ENCODE measurements at places on chromosomes 3 and 15. TPM values are rescaled to one million over a fixed set of nuclear protein-coding genes. Genes with fewer than 3 reads are reported as not detected.

CCDC80 gene
- total RNA-seq: 29.7 TPM

DBR1 gene
- 14.8 TPM for total RNA-seq

GOLGA8O gene
- total RNA-seq: 1.5 TPM

FBXO40 gene
- total RNA-seq: 0.21 TPM

LMAN1L gene
- not detected for total RNA-seq

IGSF10 gene
- 5.3 TPM for total RNA-seq

SFMBT1 gene
- total RNA-seq: 3.3 TPM

DNA sequence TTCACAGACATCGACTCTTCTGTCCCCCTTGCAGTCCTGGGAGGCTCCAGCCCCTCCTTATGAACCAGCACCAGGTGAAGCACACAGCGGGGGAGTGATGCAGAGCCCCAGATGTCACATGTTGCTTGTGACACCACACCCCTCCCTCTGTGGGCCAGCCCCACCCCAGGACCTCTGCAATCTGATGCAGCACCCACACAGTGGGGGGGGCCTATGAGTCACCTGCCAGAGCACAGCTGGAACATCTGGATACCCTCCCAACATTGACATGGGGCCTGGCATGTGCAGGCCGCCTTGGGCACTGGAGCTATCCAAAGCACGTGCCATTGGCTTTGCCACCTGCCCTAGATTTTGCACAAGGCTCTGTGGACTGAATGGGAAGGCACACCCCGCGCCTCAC, 70.5 kb downstream of the FEM1B start:
- H3K27ac ChIP-seq: peak overlapping the region; percentile 29
- H3K4me1 ChIP-seq: peaks cover 11% of the 10 kb centered on the region
- DNase-seq: no peak

DNA sequence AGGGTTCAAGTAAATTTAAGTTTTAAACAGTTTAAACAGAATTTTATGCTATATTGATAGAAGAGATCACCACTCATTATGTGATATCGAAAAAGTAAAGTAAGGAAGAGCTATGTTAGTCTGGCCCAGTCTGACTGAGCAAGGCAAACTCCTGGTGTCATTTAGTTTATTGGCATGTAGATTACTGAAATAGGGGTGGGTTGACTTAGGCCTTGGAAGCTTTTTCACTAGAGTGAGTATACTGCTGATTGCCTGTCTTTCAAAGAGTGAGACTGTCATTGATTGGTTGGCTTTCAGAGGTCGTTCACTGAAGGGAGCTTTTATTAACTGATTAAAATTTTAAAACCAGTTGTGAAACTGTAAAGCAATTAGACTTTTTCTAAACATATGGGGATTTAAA, 294.5 kb downstream of the NAALADL2 start:
- no peaks in the 10 kb centered on the region for H3K4me1 ChIP-seq
- H3K27ac ChIP-seq: no peak overlapping the region
- no peaks in the 10 kb centered on the region for H3K36me3 ChIP-seq
- H3K4me3 ChIP-seq: no peak overlapping the region
- no peak for DNase-seq

GRCh38 chr15:70576696-70577095, 186.7 kb downstream of the UACA start:
- no peaks in the 10 kb centered on the region for H3K36me3 ChIP-seq
- H3K27me3 ChIP-seq: no peaks in the 10 kb centered on the region
- H3K4me1 ChIP-seq: no peaks in the 10 kb centered on the region
- no peak overlapping the region for H3K4me3 ChIP-seq

- H3K27ac ChIP-seq: no peak overlapping the region
- no peaks in the 10 kb centered on the region for H3K36me3 ChIP-seq
- no peaks in the 10 kb centered on the region for H3K27me3 ChIP-seq
- DNase-seq: no peak
- no peak overlapping the region for H3K4me3 ChIP-seq
Measured at GRCh38 chr3:163721596-163721995, 1356.7 kb downstream of the SI start.

GRCh38 chr3:16309558-16309957, 44.5 kb downstream of the OXNAD1 start:
- H3K27me3 ChIP-seq: no peaks in the 10 kb centered on the region
- DNase-seq: no peak
- no peaks in the 10 kb centered on the region for H3K36me3 ChIP-seq

DNA sequence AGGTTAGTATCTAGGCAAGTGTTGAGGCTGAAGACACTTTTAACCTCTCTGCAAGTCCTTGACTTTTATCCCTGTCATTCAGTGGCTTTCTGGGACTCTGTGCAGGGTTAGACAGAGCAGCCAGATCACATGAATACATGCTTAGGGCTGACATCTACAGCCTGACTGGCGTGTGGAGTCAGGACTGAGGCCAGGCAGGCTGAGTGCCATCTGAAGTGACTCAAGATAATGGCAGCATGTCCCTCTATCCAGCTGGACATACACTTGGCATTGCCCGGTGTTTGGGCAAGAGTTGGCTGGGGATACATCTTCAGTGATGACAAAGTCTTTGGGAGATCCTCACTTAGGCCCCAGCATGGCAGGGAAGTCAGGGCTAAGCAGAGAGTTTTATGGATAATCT, 22.4 kb downstream of the DUOX2 start:
- no peak overlapping the region for H3K4me3 ChIP-seq
- no peaks in the 10 kb centered on the region for H3K36me3 ChIP-seq
- no peaks in the 10 kb centered on the region for H3K27me3 ChIP-seq
- no peaks in the 10 kb centered on the region for H3K4me1 ChIP-seq
- no peak for DNase-seq
- H3K27ac ChIP-seq: no peak overlapping the region

DNA sequence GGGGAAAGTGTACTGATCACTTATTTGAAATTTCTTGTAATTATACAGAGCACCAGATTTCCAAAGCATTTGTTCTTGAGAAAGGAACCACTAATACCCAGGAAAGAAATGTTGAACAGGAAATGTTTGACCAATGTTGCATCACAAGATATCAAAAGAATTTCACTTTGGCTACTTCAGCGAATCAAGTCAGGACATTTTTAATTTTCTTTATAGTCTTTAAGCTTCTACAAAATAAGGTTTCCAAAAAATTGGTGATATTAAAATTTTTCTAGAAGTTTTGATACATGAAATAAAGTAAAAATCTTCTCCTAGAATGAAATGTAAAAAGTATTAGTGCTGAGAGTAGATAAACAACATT, 421.9 kb downstream of the MECOM start:
- no peaks in the 10 kb centered on the region for H3K36me3 ChIP-seq
- H3K4me3 ChIP-seq: no peak overlapping the region
- H3K27ac ChIP-seq: peak overlapping the region; percentile 54
- DNase-seq: no peak

- no peaks in the 10 kb centered on the region for H3K36me3 ChIP-seq
- no peaks in the 10 kb centered on the region for H3K27me3 ChIP-seq
Measured at GRCh38 chr3:42544492-42545283, 37.1 kb downstream of the SEC22C start.

GRCh38 chr15:35932531-35932930, 386.6 kb upstream of the DPH6 start:
- DNase-seq: no peak
- no peaks in the 10 kb centered on the region for H3K27me3 ChIP-seq
- no peaks in the 10 kb centered on the region for H3K36me3 ChIP-seq
- no peak overlapping the region for H3K27ac ChIP-seq
- H3K4me3 ChIP-seq: no peak overlapping the region

GRCh38 chr3:138381950-138382715, 33.8 kb downstream of the MRAS start:
- H3K27me3 ChIP-seq: no peaks in the 10 kb centered on the region
- no peak overlapping the region for H3K4me3 ChIP-seq
- peaks cover 12% of the 10 kb centered on the region for H3K4me1 ChIP-seq

DNA sequence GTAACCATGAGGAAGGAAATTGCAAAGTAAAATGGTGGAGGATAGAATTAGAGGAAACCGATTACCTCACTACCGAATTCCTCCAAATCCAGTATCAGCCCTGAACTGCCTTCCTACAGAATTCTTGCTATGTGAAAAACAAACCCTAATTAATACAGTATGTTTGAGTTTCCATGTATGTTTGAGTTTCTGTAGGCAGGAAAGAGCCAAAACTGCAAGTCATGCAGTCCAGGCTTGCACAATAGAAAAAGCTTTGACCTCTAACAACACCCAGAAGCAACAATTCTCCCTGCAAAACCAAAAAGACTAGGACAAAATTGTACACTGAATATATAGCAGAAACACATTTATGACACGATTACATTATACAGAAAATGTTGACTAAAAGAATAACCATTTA, 614.8 kb downstream of the DIPK2A start:
- H3K4me1 ChIP-seq: no peaks in the 10 kb centered on the region
- DNase-seq: no peak
- no peak overlapping the region for H3K4me3 ChIP-seq
- no peaks in the 10 kb centered on the region for H3K27me3 ChIP-seq
- no peak overlapping the region for H3K27ac ChIP-seq

- H3K27me3 ChIP-seq: no peaks in the 10 kb centered on the region
- H3K4me3 ChIP-seq: no peak overlapping the region
- H3K4me1 ChIP-seq: no peaks in the 10 kb centered on the region
- H3K36me3 ChIP-seq: no peaks in the 10 kb centered on the region
- no peak for DNase-seq
Measured at GRCh38 chr15:50562735-50563640, 16.5 kb upstream of the USP50 start.

DNA sequence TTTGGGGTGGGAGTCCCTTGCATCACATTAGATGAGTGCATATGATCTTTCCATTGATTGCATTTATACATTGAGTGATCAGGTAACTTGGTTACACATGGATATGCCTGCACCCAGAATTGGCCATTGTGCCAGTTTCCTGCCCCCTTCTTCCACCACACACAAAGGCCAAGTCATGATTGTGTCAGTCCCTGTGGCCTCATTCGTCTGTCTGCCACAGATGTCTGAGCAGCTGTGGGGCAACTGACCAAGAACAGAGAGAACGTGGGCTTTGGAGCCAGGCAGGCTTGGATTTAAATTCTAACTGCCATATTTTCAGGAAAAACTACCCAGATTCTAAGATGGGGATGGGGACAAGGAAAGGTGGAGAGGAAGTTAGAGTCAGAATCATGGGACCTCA, 27.0 kb downstream of the CCNL1 start:
- H3K4me1 ChIP-seq: peaks cover 15% of the 10 kb centered on the region
- no peaks in the 10 kb centered on the region for H3K27me3 ChIP-seq
- no peak for DNase-seq
- no peaks in the 10 kb centered on the region for H3K36me3 ChIP-seq

- H3K27me3 ChIP-seq: no peaks in the 10 kb centered on the region
- DNase-seq: peak; percentile 78
- H3K4me3 ChIP-seq: no peak overlapping the region
- no peak overlapping the region for H3K27ac ChIP-seq
Measured at GRCh38 chr3:128170866-128171516, 17.7 kb downstream of the EEFSEC start.

DNA sequence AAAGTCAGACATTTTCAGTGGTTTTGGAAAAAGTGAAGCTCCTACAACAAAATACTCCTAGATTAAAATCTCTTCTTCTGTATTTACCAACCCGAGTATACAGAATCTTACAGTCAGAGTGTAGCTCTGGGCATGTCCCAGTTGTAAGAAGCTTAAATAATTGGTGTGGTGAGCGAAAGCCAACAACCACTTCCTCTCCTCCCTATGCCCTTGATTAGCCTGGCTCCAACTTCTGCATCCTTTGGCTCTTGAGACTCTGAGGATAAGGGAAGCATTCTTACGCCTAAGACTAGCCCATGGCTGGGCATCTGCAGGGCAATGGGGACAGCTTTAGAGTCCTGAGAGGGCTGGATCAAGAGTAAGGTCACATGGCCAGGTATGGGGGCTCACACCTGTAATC, 25.5 kb downstream of the RFT1 start:
- H3K4me3 ChIP-seq: no peak overlapping the region
- no peaks in the 10 kb centered on the region for H3K27me3 ChIP-seq
- no peaks in the 10 kb centered on the region for H3K4me1 ChIP-seq
- no peaks in the 10 kb centered on the region for H3K36me3 ChIP-seq
- no peak overlapping the region for H3K27ac ChIP-seq

DNA sequence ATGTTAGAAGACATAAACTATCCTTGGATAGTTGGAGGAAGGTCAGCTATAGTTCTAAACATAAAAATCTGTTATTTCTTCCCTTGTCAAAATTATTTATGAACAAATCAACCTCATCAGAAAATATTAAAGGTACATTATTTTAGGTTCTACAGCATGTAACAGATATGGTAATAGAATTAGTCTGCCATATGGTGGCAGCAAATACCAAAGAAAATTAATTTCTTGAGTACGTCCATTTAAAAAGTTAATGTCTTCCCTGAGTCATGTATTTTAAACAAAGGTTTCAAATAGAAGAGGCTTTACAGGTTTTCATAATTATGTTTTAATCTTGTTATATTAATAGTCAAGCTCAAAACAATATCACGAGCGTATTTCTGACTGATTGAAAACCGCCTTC, 17.9 kb upstream of the ANKRD28 start:
- DNase-seq: no peak
- no peak overlapping the region for H3K27ac ChIP-seq
- H3K4me3 ChIP-seq: no peak overlapping the region
- H3K27me3 ChIP-seq: no peaks in the 10 kb centered on the region
- H3K4me1 ChIP-seq: peaks cover 4% of the 10 kb centered on the region
- no peaks in the 10 kb centered on the region for H3K36me3 ChIP-seq

DNA sequence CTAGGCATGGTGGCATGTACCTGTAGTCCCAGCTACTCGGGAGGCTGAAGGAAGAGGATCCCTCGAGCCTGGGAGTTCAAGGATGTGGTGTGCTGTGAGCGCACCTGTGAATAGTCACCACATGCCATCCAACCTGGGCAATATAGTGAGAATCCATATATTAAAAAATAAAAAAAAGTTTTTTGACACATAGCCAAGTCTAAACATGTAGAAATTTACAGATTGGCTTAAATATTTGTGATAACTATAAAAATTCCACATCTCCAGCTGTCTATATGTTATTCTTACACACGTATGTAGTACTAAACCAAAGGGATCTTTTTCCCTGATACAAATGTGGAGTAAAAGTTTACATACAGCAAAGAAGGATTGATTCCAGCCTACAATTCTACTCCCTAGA, 119.7 kb downstream of the CNTN4 start:
- DNase-seq: no peak
- no peaks in the 10 kb centered on the region for H3K4me1 ChIP-seq
- H3K27me3 ChIP-seq: no peaks in the 10 kb centered on the region
- no peak overlapping the region for H3K27ac ChIP-seq

- H3K4me3 ChIP-seq: no peak overlapping the region
- H3K27me3 ChIP-seq: no peaks in the 10 kb centered on the region
- H3K36me3 ChIP-seq: no peaks in the 10 kb centered on the region
- no peak for DNase-seq
- no peak overlapping the region for H3K27ac ChIP-seq
Measured at GRCh38 chr3:53708001-53708621, 138.1 kb downstream of the CHDH start.

GRCh38 chr3:23113455-23114171, 89.5 kb upstream of the UBE2E2 start:
- H3K4me3 ChIP-seq: no peak overlapping the region
- no peak overlapping the region for H3K27ac ChIP-seq
- H3K4me1 ChIP-seq: no peaks in the 10 kb centered on the region
- peak; percentile 26 for DNase-seq
- no peaks in the 10 kb centered on the region for H3K36me3 ChIP-seq
- H3K27me3 ChIP-seq: no peaks in the 10 kb centered on the region

All from uterus (tissue), 4 donors.